Daoy (cell line): ENCODE measurements at places on chromosomes 6 and 20. TPM values are rescaled to one million over a fixed set of nuclear protein-coding genes. Genes with fewer than 3 reads are reported as not detected.

Gene POLR1H
- total RNA-seq: 39.4 and 57.7 TPM in 2 replicates

Gene SLC13A3
- 0.11 TPM in 1 of 2 replicates, not detected in the other for total RNA-seq

Gene FOXQ1
- total RNA-seq: 0.06 and 0.63 TPM in 2 replicates

Gene ULBP1
- total RNA-seq: 1.2 and 1.6 TPM in 2 replicates

Gene IP6K3
- not detected in 2 replicates for total RNA-seq

Gene RIPK1
- 14.7 and 16.3 TPM in 2 replicates for total RNA-seq

Gene TNFRSF6B
- 12.6 and 14.7 TPM in 2 replicates for total RNA-seq

Gene HLA-A
- total RNA-seq: 321 and 324 TPM in 2 replicates

Gene NAPB
- 4.8 and 5.6 TPM in 2 replicates for total RNA-seq

Gene SLC17A1
- not detected in 2 replicates for total RNA-seq

Gene UBE2C
- total RNA-seq: 167 and 200 TPM in 2 replicates

Gene MATN4
- total RNA-seq: not detected in 2 replicates

Gene TSBP1
- total RNA-seq: not detected in 2 replicates

Gene UBD
- 2.8 and 10.1 TPM in 2 replicates for total RNA-seq
